ENCODE measurements at places on chromosomes 13 and 19. TPM values are rescaled to one million over a fixed set of nuclear protein-coding genes. Genes with fewer than 3 reads are reported as not detected.

Gene IRS2
- total RNA-seq, result 43.8 TPM

Gene PSG3
- total RNA-seq, result not detected

Gene PSG2
- not detected for total RNA-seq

Gene UNC13A
- total RNA-seq, result 0.41 TPM

Gene OR4F17
- total RNA-seq, result not detected

Gene DHPS
- total RNA-seq, result 70.5 TPM

Gene MEF2B
- 1.4 TPM for total RNA-seq

Gene KLK11
- 10.8 TPM for total RNA-seq

Gene MISP
- total RNA-seq, result 15.9 TPM

Gene CD22
- 15.8 TPM for total RNA-seq

Gene RAB3A
- 1.9 TPM for total RNA-seq

Gene ZNF45
- total RNA-seq, result 14.0 TPM

Gene TPRX1
- total RNA-seq, result not detected

Gene CCL25
- not detected for total RNA-seq

Gene CCDC194
- total RNA-seq, result 2.0 TPM

Gene SCAF1
- total RNA-seq, result 67.9 TPM

Gene PEAK3
- 4.5 TPM for total RNA-seq
